ENCODE measurements at places on chromosomes 6 and 20.
A peak's percentile ranks its signal among the peaks of the same experiment; 100 is the strongest.

DNA sequence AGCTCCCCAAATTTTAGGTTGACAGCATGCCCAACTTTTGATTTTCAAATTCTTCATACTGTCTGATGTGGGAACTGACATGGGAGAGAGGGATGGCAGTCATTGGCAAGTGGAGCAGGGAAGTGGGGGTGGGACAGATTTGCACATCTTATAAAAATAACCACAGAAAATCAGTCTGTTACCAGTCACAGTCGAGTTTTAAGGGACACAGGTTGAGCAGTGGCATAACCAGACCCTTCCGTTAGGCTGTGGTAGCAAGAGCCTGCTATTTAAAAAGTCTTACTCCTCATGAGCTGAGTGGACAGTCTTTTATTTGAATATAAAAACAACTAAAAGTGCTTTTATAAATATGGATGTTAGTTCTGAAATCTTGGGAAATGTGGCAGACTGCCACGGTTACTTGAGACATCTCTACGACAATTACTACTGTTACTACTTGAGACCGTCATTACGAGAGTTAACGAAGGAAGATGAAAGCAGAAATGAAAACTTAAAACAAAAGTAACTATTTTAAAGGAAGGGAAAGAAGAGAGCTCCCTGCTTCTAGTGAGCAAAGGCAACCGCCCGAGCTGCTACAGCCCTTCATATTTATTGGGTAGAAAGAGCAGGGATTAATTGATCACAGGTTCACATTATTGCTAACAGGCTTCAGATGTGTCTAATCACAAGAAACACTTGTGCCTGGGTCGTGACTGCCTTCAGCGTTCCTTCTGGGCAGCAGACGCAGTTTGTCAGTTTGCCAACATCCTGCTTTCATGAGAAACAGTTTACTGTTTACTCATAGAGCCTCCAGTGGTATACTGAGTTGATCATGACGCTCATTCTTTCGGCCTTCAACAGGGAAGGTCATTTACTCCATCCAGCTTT lies 71.3 kb downstream of the EFHC1 start:
- no peak for DNase-seq

DNA sequence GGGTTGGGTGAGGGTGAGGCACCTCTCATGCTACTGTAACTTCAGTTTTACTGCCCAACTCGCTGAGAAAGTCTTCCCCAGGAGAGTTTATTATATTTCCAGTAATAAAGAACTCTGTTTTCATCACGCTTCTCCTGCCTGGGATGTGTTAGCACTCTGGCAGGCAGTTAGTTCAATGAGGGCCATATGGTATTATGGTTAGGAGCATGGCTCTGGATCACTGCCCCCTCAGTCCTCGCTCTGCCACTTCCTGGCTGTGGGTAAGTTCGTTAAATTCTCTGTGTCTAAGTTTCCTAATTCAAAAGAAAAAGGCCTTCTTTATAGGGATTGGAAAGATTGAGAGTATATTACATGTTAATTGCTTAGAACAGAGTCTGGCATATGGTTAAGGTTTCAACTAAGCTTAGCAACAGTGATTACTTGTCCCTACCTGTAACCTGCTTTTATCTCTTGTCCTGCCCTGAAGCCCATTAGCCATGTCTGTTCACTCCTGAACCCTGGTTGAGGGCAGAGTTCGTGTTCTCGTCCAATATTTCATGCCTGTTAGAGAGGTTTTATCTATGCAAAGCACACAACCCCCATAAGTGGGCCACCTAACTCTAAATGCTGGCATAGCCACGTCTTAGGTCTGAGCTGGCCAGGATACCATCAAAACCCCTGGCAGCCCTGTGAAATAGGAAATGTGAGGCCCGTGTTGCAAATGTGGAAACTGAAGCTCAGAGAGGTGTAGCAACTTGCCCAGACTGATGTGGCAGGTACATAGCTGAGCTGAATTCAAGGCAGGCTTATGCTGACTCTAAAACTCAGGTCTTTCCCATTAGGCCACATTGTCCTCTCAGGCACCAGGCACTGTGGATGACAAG lies 342.5 kb upstream of the JARID2 start:
- no peak for DNase-seq

GRCh38 chr20:50027611-50028105 lies 44.9 kb downstream of the SNAI1 start:
- no peak for DNase-seq

- DNase-seq: no peak
Observed at GRCh38 chr20:54126806-54127655, 46.8 kb downstream of the CYP24A1 start.

- no peak for DNase-seq
Observed at GRCh38 chr20:24953209-24953575, 4.1 kb downstream of the CST7 start.

DNA sequence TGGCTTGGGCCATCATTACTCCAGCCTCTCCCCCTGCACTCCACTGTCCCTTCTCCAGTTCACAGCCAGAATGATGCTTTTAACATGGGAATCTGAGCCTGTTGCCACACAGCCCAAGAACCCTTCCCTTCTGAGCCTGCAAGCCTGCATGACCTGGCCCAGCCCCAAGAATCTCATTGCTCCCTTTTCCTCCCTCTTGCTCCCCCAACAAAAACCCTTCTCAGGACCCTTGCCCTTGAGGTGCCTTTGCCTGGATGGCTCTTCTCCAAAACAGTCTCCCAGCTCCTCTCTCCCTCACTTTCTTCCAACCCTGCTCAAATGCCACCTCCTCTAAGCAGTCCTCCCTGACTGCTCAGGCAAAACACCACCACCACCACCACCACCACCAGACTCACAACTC lies 157.2 kb downstream of the ANKRD60 start:
- DNase-seq: no peak

GRCh38 chr6:63099772-63100459 lies 111.4 kb upstream of the FKBP1C start:
- DNase-seq: no peak

- no peak for DNase-seq
Observed at GRCh38 chr6:25217302-25217701, 61.9 kb upstream of the CARMIL1 start.

- DNase-seq: no peak
Observed at GRCh38 chr20:63846128-63846771, 15.0 kb upstream of the ABHD16B start.

DNA sequence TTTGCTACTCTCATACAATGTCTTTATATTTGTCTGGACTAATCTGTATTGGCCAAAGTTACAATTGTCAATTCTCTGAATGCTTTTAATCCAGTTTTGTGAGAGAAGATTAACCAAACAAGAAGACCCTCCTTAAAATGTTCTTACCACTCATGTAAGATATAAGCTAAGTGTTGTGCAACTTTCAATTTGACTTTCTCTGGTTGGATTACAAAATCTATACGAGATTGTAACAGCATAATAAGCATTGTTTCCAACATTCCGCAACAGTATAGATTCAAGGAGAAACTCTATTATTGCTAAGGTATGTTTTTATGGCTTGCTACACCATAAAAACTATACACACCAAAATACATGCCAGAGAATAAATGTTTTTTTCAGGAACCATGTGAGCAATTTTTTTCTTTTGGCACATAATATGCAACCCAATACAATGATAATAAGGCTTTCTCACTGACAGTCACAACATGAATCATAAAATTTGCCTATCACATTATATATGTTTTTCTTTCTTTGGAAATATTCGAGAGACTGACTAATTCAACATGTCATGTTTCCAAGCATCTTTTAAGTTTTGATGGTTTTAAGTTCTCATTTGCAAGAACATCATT lies 12.2 kb upstream of the TRPC4AP start:
- no peak for DNase-seq

GRCh38 chr20:4152696-4153235 lies 137.4 kb upstream of the RNF24 start:
- DNase-seq: no peak

GRCh38 chr6:7050872-7051779 lies 56.6 kb upstream of the RREB1 start:
- no peak for DNase-seq

DNA sequence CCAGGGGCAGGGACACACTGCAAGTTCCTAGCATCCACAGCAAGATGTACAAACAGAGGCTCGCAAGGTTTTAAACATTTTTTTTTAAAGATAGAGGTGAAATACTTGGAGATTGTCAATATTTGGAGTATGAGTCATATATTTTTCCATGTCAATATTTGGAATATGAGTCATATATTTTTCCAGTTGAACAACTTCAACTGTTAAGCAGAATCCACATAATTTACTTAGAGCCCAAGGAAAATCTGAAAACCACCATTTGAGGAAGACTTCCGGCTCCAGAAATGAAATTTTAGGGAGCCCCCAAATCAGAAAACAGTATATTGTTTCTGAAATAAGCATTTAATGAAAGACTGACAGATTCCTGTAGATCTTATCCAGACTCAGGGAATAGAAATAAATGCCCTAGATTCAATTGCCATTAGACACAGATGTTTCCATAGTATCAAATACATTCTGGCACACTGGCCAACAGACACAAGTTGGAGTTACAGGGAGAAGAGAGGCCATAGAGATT lies 51.6 kb upstream of the FAM184A start:
- DNase-seq: no peak

DNA sequence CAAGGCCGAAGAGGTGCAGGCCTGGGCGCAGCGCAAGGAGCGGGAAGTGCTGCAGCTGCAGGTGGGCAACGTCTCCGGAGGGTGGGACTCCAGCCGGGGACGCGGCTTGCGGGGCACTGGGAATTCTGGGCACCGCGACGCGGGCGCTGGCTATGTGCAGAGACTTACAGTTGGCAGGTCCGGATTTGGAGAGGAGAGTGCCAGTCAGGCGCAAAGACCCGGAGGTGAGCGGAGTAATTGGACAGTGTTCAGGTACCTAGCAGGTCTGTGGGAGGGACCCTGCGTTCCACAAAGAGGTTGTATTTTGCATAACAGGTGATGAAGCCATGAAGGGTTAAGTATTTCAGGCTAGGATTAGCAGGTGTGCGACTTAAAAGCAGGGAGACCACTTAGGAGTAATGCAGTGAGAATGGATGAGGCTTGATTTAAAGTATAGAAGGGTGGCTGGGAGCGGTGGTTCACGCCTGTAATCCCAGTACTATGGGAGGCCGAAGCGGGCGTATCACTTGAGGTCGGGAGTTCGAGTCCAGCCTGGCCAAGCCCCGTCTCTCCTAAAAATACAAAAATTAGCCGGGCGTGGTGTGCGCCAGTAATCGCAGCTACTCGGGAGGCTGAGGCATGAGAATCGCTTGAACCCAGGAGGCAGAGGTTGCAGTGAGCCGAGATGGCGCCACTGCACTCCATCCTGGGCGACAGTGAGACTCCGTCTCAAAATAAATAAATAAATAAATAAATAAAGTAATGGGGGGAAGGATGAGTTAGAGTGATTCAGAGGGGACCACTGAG lies 1.0 kb downstream of the MRPS26 start:
- DNase-seq: no peak

DNA sequence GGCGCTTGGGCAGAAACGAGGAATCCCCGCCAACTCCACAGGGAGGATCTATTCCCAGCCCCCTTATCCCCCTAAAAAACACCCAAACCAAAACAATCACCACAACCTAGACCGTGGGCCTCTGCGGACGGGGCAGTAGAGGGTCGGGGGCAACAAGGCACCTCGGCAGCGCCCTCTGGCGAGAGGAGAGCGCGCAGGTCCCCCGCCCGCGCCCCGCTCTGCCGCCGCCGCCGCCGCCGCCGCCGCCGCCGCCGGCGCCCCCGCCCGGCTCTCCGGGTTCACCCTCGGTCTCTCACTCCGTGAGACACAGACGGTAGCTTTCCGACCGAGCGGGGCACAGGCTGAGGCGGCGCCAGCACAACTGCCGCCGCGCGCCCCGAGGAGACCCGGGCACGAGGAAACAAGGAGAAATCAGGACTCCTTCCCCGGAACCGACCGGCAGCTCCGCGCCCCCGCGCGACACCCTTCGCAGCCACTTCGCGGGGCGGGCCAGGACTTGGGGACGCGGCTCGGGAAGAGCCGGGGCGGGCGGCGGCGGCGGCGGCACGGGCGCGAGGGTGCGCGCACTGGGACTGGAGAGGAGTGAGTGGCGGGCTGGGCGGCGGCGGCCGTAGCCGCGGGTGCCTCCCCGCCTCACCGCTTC lies at the start of gene SLC35F1:
TSS of gene SLC35F1 (plus strand) at position 307 of the 643 bp plus-strand sequence.
- peak; percentile 18 for DNase-seq

DNA sequence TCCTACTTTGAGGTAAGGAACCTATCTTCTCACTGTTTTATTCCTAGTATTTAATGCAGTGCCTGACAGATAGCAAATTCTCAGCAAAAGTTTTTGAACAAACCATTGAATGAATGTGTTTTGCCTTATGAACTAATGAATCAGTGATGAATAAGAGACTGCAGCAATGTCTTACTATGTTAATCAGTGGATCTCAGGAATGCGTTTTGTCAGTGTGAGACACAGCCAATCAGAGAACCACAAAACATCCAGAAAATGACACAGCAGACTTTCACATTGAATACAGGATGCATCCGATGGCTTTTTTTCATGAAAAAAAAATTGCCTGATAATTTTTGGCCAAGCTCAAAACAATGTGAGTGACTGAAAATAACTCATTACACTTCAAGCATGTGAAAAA lies 270.5 kb downstream of the BMP2 start:
- DNase-seq: no peak

GRCh38 chr6:45830441-45831139 lies 185.1 kb downstream of the CLIC5 start:
- peak; percentile 67 for DNase-seq

GRCh38 chr20:62987114-62987513 lies 19.6 kb downstream of the BHLHE23 start:
- DNase-seq: no peak

GRCh38 chr20:20427227-20427864 lies 59.4 kb downstream of the INSM1 start:
- DNase-seq: no peak

DNA sequence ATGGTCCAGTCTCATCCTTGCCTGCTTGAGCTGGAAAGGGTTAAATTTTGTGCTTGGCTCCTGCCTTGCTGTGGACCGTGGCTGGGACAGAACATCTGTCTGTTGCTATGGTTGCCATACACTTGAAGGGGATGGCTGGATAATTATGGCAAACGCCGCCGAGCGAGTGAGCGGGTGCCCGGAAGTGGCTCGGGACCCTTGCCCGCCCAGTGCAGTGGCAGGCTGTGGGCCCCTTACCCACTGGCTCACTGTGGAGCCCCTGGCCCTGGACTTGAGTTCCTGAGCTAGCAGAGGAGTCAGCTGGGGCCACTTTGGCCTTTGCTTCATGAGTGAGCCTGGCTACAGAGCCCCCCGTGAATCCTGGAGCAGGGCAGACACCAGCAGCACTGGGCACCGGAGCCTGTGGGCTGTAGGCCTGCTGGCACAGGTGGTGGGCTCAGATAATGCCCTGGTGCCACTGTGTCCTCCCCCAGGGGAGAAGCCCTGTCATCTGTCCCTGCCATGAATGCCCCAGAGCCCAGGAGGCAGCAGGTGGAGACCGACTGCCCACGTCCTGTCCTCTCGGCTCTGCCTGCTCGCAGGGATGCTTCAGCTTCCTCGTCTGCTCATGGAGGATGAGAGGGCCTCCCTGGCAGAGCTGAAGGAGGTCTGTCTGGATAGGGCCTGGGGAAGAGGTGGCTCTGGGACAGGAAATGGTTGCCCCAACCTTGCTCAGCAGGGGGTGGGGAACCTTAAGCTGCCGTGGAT lies 25.5 kb upstream of the NOL4L start:
- no peak for DNase-seq

GRCh38 chr20:55174172-55174571 lies 698.8 kb downstream of the DOK5 start:
- DNase-seq: no peak

GRCh38 chr6:30683980-30684338 lies 2.5 kb downstream of the PPP1R18 start:
- no peak for DNase-seq

Measured in stimulated activated CD4-positive, alpha-beta T cell treated with anti-CD3 and anti-CD28 coated beads, Interleukin-15, amount 100 ng/mL, for 48 hours (primary cell).